ENCODE measurements at places on chromosomes 7 and 10.

DNA sequence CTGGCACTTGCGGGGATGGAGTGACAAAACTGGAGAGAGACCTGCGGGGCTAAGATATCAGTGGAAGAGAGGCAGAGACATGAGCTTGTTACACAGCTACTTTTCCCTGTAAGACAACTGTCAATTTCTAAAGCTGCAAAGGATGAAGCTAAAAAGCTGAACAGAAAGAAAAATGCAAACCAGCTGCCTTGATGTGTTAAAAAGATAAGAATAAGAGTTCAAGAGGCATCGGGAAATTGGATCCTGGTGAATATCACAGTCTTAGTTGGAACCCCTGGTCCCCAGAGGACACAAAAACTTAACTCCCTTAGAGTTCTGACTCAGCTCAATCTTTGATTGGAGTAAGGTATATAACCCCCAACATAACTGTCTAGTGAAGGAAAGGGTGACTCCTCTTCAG lies 38.8 kb downstream of the VPS41 start:
- DNase-seq, result peak; percentile 8

- no peak for DNase-seq
Measured at GRCh38 chr10:101993221-101993620, 62.8 kb downstream of the ARMH3 start.

DNA sequence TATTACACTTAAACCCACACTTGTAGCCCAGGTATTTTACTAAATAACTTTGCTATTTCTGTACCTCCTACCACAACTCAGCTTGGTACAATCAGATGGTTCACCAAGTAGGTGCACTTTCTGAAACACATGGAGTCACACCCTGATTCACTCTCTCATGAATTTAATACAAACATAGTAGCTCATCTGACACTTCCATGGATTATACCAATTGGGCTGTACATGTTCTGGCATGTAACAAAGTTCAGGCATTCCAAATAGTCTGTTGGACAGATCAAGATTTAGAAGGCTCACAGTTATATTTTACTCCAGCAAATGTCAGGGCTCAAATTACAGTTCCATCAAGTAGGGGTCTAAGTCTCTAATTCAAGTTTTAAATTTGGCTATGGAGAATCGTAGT lies 62.2 kb upstream of the RNF148 start:
- no peak for DNase-seq

GRCh38 chr7:84207025-84207424 lies 12.4 kb upstream of the SEMA3A start:
- no peak for DNase-seq

- DNase-seq, result peak; percentile 82
Measured at GRCh38 chr10:12720217-12720981, 281.1 kb downstream of the CCDC3 start.

GRCh38 chr7:17625043-17625442 lies 315.3 kb downstream of the SNX13 start:
- DNase-seq, result peak; percentile 92

GRCh38 chr10:34028936-34029335 lies 694.5 kb upstream of the NRP1 start:
- DNase-seq, result no peak

GRCh38 chr7:143052041-143052440 lies at the start of gene OR6V1:
Gene OR6V1 (plus strand): TSS chr7:143052341. CDS start chr7:143052341, 0 bp downstream.
- DNase-seq, result no peak

DNA sequence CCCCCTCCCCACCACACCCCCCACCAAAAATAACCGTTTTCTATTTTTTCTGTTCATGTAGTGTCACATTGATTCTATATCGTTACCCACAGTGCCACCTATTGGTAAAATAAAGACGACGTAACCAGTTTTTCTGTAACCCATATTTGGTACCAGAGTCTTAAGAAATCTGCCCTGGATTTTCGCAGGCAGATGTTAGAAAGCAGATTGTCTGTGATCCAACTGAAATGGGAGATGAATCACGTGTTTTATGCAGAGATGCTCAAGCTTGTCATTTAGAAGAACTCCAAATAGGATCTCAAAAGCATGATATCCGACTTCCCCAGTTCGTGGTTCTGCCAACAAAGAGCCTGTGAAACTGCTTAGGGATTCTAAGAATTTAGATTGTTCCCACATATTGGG lies 261.1 kb upstream of the CSTF2T start:
- DNase-seq, result peak; percentile 61

DNA sequence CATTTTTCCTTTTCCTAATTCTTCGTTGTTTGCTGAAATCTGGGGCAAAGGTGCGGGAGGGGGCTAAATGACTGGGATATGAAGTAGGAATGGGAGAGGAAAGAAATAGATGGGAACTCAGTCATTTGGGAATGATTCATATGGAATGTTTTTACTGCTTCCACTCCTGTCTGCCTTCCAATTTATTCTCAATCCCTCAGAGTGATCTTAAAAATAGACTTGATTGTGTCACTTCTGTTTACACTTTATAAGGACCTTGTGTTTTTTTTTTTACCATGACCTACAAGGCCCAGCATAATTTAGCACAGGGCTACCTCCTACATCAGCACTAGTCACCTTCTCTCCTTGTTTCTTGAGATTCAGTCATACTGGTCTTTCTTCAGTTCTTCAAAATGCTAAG lies 97.9 kb downstream of the PTEN start:
- DNase-seq, result peak; percentile 94

GRCh38 chr7:74042746-74043522 lies 15.0 kb downstream of the ELN start:
- no peak for DNase-seq

- DNase-seq, result no peak
Measured at GRCh38 chr7:159141167-159141566, 3.5 kb downstream of the VIPR2 start.

- peak; percentile 18 for DNase-seq
Measured at GRCh38 chr10:132785723-132786475, at the start of gene NKX6-2. Gene NKX6-2 (minus strand): TSS chr10:132786147. CDS start chr10:132785948, 199 bp downstream.

GRCh38 chr10:116803451-116804249 lies 45.6 kb upstream of the ENO4 start:
- no peak for DNase-seq

DNA sequence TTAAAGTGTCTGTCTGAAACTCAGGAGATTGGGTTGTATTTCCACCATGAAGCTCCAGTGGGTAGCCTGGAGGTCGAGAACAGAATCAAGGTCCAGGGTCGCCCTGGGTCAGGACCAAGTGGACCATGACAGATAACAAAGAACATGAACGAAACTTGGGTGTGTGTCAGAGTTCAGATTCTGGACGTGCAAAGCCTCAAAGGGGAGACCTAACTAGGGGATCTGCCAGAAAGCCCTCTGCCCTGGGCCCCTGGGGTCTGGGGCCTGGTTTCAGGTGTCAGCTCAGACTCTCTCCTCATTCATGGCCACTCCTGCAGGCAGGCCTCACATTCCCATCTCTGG lies 1.6 kb downstream of the RASSF4 start:
- no peak for DNase-seq

DNA sequence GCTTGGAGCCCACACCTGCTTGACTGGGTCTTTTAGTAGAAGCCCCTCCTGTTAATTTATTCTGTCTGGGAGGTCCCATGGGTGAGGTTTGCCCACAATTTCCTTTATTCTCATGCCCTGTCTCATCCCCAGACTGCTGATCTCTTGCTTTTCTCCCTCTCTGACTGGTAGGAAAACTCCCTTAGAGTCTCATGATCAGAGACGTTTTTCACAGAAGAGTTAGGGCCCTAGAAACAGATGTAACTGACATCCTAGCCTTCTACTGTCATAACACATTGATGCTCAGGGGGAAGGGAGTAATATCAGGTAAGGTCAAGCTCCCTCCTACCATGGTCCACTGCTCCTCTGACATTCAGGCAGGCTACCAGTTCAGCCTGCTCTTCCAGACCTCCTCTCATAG lies 43.7 kb upstream of the WASL start:
- DNase-seq, result no peak

GRCh38 chr10:131907679-131908078 lies 6.9 kb downstream of the PPP2R2D start:
- no peak for DNase-seq

GRCh38 chr7:36985866-36986400 lies 261.6 kb upstream of the AOAH start:
- DNase-seq, result peak; percentile 2

GRCh38 chr10:110774069-110775019 lies 97.4 kb upstream of the PDCD4 start:
- peak; percentile 78 for DNase-seq

DNA sequence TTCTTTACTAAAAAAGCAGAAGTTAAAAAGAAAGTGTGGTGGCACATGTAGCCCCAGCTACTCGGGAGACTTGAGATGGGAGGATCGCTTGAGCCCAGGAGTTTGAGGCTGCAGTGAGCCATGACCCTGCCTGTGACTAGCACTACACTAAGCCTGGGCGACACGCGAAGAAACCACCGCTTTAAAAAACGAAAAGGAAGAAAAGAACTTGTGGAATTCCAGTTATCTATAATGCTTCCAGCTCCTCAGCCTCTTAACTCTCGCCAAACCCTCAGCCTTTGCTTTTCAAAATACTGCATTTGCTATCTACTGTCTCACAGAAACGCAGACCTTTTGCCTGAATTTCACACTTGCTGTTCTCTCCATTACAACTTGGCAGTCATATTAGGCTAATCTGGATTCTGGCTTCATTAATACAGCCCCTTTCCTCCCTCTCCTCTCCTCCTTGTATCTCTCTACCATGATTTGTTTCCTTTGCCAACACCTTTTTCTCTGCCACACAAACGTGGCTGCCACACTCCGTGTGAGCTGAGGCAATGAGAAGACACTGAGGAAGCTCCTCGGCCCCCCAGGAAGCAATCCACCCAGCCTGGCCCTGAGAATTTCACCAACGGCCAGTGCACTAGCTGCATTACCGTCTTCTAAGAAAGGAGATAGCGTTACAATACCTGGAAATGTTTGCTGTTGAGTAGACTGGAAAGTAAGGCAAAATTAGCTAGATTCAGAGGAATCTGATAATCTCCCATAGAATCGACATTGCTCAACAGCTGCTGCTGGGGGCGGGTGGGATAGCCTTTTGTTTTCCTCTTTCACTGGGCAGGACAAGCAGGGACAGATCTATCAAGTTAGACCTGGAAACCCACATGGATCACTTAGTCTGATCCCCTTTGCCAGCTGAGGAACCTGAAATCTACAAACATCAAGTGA lies 37.2 kb downstream of the CALML5 start:
- peak; percentile 84 for DNase-seq

DNA sequence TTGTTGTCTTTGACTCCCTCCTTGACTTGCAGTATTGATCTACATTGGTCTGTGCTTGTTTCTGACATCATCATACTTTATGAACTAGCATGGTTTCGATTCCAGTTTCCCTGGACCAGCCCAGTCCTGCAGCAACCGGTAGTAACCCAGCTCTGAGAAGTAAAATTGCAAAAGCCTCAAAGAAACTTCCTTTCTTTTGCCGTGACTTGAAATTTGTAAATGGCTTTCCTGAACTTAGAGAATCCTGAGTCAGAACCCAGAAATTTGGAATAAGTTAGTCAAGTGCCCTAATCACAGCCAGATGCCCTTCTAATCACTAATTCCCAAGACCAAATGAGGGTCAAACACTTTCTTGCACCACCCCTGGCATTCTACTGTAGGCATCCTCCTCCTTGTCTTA lies 15.0 kb downstream of the TAS2R60 start:
- DNase-seq, result peak; percentile 89

DNA sequence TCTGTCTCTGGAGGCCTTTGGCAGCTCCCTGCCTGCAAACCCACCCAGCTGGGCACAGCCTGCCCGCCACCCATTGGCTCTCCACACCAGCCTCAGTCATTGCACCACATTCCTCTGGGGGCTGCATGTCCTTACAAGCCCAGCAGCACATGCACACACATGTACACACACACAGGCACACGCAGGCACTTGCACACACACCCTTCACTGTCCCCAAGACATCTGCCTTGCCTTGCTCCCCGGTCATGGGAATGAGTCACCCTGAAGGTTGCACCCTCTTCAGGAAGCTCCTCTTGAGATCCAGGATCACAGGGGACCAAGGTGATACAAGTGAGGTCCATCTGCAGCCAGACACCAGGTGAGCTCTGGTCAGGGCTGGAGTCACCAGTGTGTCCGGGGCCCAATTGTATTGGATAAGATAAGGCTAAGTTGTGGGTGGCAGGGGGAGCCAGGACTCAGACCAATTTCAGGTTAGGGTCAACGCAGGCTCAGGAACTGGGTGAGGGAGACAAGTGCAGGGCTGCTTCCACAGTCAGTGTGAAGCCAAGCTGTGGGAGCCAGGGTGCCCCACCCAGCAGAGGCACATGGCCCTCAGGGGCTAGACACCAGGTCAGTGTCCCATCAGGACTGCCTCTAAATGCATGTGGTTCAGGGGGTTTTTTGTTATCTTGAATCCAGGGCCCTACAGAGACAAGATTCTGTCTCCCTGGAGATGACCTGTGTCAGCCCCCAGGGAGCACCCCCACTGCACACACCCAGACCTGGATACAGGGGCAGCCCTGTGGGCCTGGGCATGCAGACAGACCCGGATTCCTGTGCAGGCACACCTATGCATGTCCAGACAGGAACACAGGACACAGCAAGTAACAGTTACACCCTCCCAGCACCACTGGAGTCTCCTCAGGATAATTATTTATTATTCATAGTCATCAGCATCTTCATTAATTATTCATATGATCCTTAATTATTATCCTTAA lies 33.8 kb downstream of the KCNH2 start:
- no peak for DNase-seq

DNA sequence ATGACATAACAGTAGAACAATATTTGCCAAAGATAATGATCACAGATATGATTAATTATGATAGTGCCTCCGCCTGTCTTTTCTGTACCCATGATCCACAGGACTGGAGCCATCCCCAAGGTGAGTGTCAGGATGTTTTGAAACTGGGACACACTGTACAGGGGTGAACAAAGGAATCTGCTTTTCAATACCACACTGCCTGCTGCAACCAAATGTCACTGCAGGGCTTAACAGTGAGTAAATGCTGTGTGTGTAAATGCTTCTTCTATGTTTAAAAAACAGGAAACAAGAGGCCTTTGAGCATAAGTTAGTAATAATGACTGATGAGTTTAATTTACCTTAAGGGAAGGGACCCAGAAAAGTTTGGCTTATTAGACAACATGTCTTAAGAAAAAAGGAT lies 65.2 kb downstream of the HBP1 start:
- DNase-seq, result no peak

- no peak for DNase-seq
Measured at GRCh38 chr7:9761224-9761623, 1212.4 kb upstream of the PHF14 start.

DNA sequence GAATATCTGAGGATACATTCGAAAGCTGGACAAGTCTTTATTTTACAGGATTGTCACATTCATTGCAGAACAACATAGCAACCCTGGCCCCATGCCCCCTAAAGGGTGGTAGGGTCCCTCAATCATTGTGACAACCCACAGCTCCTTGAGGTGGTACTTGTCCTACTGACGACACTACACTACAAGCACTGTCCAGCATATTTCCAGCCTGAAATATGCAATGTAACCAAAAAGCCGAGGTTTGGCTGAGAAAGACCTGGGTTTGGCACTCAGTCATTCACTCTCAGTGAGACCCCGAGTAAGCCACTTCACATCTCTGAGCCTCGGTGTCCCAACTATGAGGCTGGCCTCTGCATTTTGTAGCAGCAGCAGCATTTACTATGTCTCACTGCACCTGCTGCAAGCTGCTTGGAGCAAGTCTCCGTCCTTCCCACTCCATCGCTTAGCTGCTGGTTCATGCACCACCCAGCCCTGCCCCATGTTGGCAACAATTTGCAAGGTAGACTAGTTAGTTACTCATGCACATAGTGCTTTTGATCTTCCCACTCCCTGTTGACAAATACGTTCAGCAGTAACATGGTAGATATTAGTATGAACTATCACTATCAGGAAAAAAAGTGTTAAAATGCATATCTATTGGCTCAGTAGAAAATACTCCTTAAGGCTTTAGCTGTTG lies 43.6 kb upstream of the TNPO3 start:
- DNase-seq, result no peak
